ENCODE measurements at places on chromosomes 2 and 18. TPM values are rescaled to one million over a fixed set of nuclear protein-coding genes. Genes with fewer than 3 reads are reported as not detected.

The MARCO gene
- 0.05 TPM for total RNA-seq

The GKN2 gene
- total RNA-seq = 1.9 TPM

The TRABD2A gene
- total RNA-seq = 12.8 TPM

The IAH1 gene
- 112 TPM for total RNA-seq

All from A549 treated with Hydrocortisone at 1 μM for 4 hours (cell line).